OCI-M1 (cell line): ENCODE measurements at places on chromosomes 3 and 15.

DNA sequence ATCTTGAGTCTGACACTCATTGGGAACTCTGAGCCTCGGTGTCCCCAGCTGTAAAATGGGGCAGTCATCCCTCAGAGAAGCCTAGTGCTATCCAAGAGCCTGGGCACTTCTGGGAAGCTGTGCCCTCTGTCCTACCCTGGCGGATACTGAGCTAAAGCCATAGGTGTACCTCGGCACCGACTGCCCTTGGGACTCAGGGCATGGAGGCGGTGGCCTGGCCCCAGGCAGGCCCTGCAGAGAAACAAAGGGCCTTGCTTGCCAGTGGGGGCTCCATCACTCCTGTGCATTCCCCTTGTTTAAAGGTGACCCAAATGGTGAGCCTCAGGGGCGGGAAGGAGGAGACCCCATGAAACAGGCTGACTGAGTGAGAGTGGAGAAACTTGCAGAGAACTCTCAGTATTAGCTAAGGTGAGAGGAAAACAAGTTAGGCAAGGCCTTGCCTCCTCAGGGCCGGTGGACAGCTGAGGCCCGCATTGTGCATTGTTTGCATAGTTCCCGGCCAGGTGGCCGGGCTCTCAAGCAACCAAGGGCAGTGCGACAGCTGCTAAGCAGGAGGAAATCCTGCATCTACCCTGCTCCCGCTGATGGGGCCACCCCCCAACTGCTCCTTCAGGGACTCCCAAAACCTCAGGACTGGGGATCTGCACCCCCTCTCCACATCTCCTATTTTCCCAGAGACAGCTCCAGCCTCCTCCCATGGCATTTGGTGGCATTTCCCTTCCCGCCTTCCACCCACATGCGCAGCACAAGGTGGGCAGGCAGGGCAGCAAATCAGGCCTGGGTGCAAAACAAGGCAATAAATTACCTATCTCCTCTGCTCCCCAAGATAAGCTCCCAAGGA, 4.3 kb downstream of the PFKFB4 start:
- no peak for DNase-seq

DNA sequence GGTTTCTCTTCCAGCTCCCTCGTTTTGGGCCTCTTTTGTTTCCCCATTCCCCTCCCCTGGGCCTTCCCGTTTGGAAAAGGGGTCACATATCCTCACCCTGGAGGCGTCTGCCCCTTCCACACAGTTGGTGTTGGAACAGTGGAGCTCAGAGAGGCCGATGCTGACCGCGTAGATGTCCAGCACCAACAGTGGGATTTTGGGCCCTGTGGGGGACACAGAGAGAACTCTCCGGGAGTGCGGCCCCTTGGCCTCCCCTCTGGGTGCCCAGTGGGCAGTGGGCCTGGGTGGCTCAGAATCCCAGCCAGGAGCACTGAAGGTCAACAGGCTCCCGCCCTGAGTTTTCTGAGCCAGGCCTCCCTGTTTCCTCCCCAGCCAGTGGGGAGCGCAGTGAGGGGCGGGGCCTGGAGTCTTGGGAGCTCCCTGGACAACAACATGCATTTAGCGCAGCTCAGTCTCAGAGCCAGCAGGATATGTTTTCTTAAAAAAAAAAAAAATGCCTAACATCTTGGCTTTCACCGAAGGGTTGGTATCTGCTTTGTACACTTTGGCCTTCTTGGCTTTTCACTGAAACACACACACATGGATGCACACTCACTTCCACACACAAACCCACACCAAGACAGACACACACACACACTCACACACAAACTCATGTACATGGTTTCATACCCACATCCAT, 670 bp upstream of the ISLR start:
- DNase-seq: no peak

GRCh38 chr3:101806491-101806890, 27.5 kb downstream of the NXPE3 start:
- no peak for DNase-seq

DNA sequence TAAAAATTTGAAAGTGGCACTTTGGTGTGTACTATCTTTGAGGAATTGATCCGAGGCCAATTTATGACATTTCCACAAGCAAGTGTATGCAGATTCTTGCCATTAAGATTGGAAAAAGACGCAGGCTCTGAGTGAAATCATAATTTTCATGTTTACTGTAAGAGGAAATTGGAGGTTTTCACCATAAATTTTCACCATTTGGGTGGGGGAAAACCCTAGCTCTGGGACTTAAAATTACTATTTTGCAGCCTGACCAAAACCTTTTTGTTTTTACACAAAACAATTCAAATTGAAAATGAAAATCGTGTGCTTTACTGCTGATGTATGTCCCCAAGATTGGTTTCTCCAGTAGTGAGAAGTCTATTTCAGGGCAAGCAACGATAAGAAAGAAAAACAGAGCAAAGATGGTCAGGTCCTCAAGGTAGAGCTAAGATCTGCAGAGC, 282.6 kb downstream of the FOXP1 start:
- no peak for DNase-seq

DNA sequence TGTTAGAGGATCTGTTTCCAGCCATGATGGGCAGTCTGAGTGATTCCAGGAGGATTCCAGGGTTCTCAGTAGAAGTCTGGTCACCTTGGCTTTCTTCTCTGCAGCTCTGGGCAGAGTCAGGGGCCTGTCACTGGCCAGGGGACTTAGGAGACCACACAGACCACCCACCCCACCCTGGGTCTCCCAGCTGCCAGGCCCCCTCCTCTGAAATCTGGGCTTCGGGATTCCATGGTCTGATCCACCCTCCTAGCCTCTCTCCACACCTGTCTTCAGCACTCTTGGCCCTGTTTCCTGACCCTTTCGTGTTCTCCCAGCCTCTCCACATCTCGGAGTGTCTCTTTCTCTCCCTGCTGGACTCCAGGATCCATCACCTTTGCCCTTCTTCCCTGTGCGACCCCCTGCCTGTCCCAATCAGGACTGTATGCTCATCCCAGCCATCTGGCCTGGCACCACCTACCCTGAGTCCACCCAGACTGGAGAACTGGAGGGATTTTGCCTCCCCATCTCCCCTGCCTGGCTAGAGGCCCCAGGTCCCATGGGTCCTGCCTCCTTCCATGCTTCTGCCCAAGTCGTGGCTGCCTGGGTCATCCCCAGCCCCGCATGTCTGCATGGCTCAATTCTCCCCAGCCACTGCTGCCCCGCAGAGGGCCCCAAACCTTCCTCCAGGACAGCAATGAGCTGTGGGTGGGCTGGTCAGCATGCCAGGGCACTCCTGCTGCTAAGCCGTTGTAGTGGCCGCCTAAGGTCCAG, 34.3 kb downstream of the GOLGA6L10 start:
- DNase-seq: no peak

DNA sequence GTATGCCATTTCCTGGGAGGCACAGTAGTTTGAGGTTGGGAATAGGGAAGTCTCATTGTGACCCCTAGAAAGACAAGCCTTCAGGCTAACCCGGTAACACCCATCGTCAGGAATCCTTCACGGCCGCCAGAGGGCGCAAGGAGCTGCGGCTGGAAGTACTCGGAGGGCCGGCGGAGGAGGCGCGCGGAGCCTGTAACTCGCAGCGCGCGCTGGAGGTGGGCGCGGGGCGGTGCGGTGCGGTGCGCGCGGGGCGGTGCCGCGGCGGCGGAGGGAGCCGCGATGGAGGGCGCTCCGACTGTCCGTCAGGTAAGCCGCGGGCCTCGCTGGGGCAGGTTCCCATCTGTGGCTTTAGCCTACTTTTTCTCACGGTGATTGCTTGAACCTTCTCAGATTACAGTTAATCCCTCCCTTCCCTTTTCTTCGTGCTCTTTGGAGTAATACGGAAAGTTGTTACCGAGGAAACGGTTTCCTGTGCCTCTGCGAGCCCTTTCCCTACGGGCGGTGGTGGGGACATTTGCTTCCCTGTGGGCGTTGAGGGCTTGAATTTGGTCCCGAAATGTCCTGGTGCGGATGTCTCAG, at the start of gene GRAMD1C:
Gene GRAMD1C (plus strand): TSS at position 158 of the 579 bp plus-strand sequence. CDS start 122 bp downstream, at position 280.
- DNase-seq: peak; percentile 88

DNA sequence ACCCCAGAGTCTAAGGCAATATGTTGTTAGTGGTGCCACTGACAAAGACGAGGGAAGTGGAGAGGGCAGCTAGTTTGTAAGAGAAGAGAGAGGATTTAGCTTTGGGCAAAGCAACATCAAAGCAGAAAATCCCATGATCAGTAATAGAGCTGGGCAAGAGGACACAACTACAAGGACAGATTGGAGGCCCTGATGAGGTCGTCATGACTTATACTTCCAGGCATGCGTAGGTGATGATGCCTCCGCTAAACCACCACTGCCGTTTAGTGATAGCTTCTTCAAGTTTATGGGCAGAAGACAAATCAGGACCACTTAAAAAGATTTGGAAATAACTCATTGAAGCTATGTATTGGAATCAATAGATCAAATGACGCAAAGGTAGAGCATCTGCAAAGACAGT, 2.6 kb downstream of the HRG start:
- no peak for DNase-seq

- DNase-seq: no peak
Measured at GRCh38 chr15:61229883-61230180, 730 bp upstream of the RORA start.

GRCh38 chr3:117200962-117201361, 491.4 kb downstream of the TUSC7 start:
- no peak for DNase-seq

GRCh38 chr3:70383360-70383831, 71.0 kb upstream of the MDFIC2 start:
- DNase-seq: no peak

GRCh38 chr3:112568642-112569041, 6.8 kb downstream of the SLC35A5 start:
- DNase-seq: no peak

DNA sequence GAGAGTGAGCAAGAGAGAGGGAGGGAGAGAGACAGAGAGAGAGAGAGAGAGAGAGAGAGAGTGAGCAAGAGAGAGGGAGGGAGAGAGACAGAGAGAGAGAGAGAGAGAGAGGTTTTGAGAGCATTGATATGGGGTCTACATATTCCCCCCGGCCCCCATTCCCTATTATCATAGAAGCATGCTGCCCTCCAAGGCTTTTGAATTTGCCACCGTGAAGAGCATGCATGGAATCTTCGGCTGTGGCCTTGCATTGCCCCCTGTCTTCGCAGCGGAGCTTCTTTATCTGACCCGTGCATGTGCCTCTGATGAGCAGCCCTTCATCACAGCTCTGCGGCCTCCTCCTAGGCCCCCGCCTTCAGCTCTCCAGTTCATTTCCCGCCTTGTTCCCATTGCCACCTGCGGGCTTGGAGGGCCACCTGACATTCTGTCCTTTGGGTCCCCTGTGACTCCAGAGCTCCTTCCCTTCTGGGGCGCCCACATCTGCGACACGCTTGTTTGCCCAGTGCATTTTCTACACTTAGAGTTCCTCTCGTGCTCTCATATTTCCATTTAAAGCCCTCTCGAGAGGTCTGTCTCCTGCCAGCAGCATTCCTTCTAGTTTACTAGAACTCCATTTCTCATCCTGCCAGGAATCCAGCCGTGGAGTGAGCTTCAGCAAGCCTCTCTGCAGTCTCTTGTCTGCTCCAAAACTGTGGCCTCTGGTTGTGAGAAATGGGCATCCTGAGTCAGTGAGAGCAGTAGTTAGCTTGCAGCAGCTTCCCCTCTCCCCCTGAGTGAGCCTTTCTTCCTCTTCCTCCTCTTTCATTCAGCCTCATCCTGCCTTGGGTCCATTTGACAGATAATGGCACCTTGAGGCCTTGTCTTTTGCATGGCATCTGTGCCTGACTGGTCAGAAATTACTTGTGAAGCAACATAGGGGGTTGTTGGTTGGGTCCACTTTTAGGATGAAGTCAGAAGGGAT, 25.3 kb downstream of the LPP start:
- no peak for DNase-seq

GRCh38 chr15:83692746-83693581, 39.0 kb downstream of the ADAMTSL3 start:
- no peak for DNase-seq

DNA sequence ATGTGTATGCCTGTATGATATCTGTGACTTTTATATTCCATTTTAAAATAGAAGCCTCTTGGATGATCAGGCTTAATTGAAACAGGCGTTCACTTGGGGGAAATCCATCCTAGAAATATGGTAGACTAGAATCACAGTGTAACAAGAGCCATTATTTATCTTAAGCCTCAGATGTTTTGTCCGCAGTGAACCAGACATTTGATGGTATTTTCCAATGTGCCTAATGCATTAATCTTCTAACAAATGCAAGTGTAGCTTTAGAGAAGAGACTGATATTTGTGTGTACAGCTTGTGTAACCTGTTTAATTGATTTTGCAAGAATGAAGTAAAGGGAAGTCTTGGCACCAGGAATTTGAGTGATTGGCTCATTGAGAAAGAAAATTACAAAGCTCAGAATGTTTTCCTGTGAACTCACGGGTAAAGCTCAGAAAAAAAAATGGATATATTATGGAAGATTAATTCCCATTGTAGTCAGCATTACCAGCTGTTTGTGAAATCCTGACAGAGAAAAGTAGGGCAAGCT, 155.7 kb downstream of the SV2B start:
- no peak for DNase-seq

DNA sequence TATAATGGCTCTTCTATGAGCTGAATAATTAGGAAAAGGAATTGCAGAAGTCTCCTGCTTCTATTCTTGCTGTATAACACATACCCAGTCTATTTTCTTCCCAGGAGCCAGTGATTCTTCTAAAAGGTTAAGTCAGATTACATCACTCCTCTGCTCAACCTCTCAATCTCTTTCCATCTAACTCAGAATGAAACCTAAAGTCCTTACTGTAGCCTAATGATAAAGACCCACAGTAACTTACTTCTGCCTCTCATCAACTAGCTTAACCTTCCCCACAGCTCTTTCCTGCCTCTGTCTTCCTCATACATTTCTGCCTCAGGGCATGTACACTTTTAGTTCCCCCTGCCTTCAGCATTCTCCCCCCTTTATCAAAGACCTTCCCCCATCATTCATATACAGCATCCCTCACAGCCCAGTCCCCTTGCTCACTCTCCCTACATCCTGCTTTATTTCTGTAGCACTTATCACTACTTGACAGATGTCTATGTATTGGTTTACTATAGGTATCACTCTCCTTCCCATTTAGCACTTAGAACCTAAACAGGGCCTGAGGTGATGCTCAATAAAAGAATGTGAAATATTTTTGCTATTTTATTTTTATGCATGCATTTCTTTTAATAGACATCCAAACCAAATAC, 28.5 kb upstream of the CMTM6 start:
- peak; percentile 43 for DNase-seq

DNA sequence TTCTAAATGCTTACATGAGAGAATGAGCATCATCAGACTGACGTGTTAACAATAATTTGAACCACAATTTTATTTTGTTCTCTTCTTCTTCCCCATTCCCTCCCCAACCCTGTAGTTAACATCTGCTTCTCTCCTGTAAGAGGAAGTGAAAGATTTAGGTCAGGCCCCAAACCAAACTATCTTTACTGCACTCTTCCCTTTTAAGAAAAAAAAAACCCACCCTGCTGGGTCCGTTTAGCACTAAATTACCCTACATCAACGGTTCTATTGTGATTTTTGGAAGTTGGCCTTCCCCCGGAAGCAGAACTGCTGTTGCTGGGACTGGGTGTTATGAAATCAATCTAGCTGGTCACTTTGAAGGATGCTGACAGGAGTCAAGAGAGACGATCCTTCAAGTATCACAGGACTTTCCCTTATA, 49.4 kb downstream of the NFKBIZ start:
- DNase-seq: peak; percentile 61

- DNase-seq: no peak
Measured at GRCh38 chr3:49199239-49199899, 28.0 kb downstream of the KLHDC8B start.
